Colonic mucosa (tissue), 4 donors: ENCODE measurements at places on chromosomes 1 and 21. TPM values are rescaled to one million over a fixed set of nuclear protein-coding genes. Genes with fewer than 3 reads are reported as not detected.

HAO2 gene
- total RNA-seq = not detected

AQP10 gene
- not detected for total RNA-seq

DNA sequence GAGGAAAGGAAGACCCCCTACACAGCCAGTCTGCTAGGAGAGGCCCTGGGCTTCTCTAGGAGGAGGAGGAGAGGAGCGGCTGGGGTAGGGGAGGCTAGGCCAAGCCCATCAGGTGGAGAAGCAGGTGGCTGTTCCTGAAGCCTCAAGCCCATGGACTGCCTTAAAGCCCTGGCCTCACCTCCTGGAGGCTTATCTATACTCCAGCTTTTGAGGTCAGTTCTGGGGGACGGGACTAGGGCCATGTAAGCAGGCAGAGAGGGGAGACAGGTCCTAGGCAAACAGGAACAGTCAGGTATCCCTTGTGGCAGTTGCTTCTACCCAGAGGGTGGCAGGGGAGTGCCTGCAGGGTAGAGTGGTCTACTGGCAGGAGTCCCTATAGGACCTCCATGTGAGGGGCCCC, 40.6 kb downstream of the KCNC4 start:
- H3K4me3 ChIP-seq = no peak overlapping the region
- no peak overlapping the region for H3K27ac ChIP-seq
- no peak for DNase-seq
- H3K27me3 ChIP-seq = no peaks in the 10 kb centered on the region

- no peak for DNase-seq
- H3K27me3 ChIP-seq = no peaks in the 10 kb centered on the region
- no peaks in the 10 kb centered on the region for H3K4me1 ChIP-seq
- H3K27ac ChIP-seq = no peak overlapping the region
- H3K4me3 ChIP-seq = no peak overlapping the region
Observed at GRCh38 chr1:51270751-51271150, 34.7 kb downstream of the RNF11 start.

DNA sequence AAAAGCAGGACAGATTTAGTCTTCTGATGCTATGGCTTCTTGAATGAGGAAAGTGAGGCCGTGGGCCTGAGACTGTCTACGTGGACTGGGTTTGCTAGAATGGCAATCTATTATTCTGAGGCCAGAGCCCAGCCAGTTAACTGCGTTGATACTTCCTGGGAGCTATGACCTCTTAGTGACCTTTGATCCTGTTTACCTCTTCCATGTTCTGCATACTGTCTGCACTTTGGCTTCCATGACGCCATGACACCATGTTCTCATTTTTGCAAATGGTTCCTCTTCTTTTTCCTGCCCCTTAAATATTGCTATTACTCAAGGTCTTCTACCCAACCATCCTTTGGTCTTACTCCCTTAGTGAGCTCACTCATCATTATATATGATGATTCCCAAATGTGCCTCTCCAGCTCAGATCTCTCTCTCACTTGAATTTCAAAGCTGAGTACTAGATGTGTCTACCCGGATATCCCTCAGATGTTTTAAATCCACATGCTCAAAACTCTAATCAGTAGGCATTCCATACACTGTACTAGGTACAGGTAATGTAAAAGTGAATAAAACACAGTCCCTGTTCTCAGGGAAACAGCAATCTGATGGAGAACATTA, 66.1 kb upstream of the ATP1A1 start:
- H3K27ac ChIP-seq = no peak overlapping the region
- no peak overlapping the region for H3K4me3 ChIP-seq
- DNase-seq = no peak

DNA sequence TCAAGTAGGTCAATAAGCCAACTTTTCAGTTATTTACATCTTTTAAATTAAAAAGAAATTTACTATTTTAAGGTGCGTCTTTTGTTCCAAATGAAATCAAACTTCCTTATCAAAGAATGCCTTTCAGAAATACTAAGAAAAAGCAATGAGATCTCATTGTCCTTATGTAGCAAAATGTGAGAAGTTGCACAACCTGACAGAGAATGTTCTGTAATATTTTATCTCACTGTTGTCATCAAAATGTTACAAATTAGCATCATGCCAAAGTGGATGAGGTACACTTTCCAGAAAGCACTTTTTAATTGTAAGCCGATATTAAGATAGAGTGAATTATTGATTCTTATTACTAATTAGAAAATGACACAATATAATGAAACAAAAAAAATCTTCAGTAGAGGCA, 50.4 kb downstream of the KCNT2 start:
- H3K27me3 ChIP-seq = no peaks in the 10 kb centered on the region
- H3K4me1 ChIP-seq = no peaks in the 10 kb centered on the region
- H3K36me3 ChIP-seq = no peaks in the 10 kb centered on the region
- no peak for DNase-seq
- no peak overlapping the region for H3K4me3 ChIP-seq

GRCh38 chr1:44239331-44239960, 26.2 kb downstream of the DMAP1 start:
- peaks cover 18% of the 10 kb centered on the region for H3K4me1 ChIP-seq
- no peak overlapping the region for H3K27ac ChIP-seq
- H3K4me3 ChIP-seq = no peak overlapping the region
- no peaks in the 10 kb centered on the region for H3K36me3 ChIP-seq
- no peak for DNase-seq

DNA sequence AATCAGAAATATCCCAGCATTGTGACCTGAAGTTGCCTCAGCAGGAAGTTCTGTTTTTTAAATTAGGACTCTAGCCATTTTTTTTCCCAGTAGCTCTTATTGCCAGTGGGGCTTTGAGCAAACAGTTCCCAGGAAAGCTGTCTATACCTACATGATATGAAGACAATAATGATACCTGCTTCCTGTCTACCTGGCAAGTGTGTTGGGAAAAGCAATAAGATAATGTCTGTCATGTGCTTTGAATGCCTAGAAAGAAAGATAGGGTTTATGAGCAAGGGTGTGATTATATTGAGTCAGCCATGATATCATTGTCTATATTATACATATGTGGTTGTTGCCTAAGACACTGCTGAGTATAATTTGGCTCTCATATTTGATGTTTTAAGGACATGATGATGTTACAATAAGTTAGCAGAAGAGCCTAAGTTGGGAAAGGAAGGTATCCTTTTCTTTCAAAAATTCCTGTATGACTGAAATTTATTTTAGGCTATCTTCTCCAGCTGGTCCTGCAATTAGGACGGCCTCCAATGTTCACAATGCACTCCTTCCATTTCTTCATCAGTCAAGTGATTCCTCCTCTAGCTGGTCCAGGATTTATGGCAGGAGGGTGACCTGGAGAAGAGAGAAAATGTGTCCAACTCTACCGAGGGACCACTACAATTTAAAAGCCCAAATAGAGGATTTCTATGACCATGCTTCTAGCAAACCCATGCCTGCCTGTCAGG, 99.6 kb upstream of the CDC42BPA start:
- H3K27me3 ChIP-seq = no peaks in the 10 kb centered on the region
- no peaks in the 10 kb centered on the region for H3K36me3 ChIP-seq
- DNase-seq = no peak
- no peaks in the 10 kb centered on the region for H3K4me1 ChIP-seq

GRCh38 chr1:75423136-75423535, 187.8 kb downstream of the SLC44A5 start:
- DNase-seq = no peak
- H3K36me3 ChIP-seq = no peaks in the 10 kb centered on the region
- no peak overlapping the region for H3K4me3 ChIP-seq
- no peak overlapping the region for H3K27ac ChIP-seq
- no peaks in the 10 kb centered on the region for H3K4me1 ChIP-seq

- H3K4me3 ChIP-seq = no peak overlapping the region
- no peaks in the 10 kb centered on the region for H3K36me3 ChIP-seq
- H3K27me3 ChIP-seq = no peaks in the 10 kb centered on the region
Observed at GRCh38 chr1:171389171-171389570, 75.2 kb downstream of the FMO4 start.

- H3K27me3 ChIP-seq = no peaks in the 10 kb centered on the region
- H3K27ac ChIP-seq = no peak overlapping the region
- DNase-seq = no peak
- no peaks in the 10 kb centered on the region for H3K4me1 ChIP-seq
- no peaks in the 10 kb centered on the region for H3K36me3 ChIP-seq
Observed at GRCh38 chr1:158666037-158666436, 20.5 kb downstream of the SPTA1 start.

- H3K27me3 ChIP-seq = no peaks in the 10 kb centered on the region
- no peak for DNase-seq
- H3K4me3 ChIP-seq = no peak overlapping the region
Observed at GRCh38 chr1:246121533-246121932, 385.5 kb downstream of the SMYD3 start.

DNA sequence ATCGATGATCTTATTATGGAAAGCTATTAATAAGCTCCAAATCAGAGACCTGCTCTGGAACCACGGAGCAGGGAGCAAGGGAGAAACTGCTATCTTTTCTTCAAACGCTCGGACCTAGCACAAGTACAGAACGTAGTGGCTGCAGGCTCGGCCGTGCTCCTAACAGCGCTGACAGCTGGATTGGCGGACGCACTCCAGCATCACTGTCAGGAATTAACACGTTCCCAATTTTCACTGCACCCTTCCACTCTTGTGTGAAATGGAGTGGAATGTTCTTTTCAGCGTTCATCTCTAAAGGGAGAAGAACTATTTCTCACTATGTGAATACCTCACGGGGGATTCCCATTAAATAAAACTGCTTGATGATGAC, 106.9 kb downstream of the ZNF281 start:
- H3K27ac ChIP-seq = no peak overlapping the region
- H3K4me3 ChIP-seq = peak overlapping the region; percentile 63
- no peaks in the 10 kb centered on the region for H3K36me3 ChIP-seq
- H3K27me3 ChIP-seq = no peaks in the 10 kb centered on the region
- DNase-seq = no peak

DNA sequence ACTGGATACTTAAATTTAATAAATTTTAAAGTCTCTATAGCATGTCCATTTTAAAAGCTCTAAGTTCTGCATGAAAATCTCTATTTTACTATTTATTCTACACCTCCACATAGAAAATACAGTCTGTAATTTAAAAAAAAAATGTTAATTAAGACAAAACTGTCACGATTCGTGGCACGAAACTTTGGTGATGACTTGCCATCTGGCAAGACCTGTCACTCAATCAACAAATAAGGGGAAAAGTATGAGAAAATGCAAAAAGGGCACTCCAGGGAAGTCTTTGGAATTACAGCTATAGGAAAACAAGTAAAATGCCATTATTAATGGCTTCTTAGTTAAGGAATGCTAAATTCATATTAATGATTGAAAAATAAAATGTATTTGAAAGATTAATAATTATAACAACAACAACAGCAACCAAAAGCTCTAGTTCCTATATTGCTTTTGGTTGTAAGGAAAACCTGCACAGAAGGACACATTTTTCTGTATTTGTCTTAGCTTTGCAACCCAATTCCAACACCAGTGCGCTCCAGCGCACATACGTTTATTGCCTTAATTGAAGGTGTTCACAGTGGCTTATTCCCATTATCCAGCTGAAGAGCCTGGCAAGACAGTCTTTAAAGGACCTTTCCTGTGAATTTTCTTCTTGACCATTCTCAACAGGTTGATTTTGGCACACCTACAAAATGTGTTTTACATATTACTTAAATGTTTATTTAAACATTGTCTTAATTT, 107.8 kb downstream of the PLPPR5 start:
- DNase-seq = no peak
- H3K27me3 ChIP-seq = no peaks in the 10 kb centered on the region
- H3K27ac ChIP-seq = no peak overlapping the region
- no peaks in the 10 kb centered on the region for H3K36me3 ChIP-seq
- no peak overlapping the region for H3K4me3 ChIP-seq
- H3K4me1 ChIP-seq = no peaks in the 10 kb centered on the region

DNA sequence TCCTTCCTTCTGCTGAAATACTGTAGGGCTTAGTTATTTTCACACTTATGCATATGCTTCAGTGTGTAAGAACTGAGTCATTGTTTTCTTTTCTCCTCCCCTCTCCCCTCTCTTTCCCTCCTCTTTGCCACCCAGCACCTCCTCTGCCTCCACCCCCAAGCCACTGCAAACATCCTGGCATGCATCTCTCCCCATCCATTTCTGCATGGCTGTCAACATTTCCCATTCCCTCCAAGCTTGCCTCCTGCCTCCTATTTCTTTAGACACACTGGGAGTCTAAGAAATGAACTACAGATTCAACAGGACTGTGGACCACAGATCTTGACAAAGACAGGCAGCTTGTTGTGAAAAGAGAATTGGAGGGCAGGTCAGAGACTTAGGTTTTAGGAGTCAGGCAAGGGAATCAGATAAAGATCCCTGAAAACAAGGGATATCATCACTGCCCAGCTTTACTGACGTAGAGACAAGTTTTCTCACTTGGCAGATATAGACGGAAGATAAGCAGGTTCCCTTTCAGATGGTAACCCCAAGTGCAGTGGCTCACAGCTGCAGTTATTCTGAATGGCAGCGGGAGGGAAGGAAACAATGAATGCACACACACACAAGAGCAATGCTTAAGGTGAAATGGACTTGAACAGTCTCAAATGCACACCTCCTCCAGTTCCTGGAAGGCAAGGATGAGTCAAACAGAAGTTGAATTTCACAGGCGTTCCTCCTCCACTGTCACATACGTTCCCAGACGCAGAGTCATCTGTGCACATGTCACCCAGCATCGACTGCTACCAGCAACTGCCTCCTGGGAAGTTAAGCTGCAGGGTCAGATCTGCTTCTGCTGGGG, 56.1 kb downstream of the HIVEP3 start:
- DNase-seq = no peak
- no peak overlapping the region for H3K27ac ChIP-seq
- H3K27me3 ChIP-seq = no peaks in the 10 kb centered on the region

- H3K27ac ChIP-seq = peak overlapping the region; percentile 1
- H3K4me3 ChIP-seq = no peak overlapping the region
- DNase-seq = peak; percentile 53
- H3K27me3 ChIP-seq = no peaks in the 10 kb centered on the region
Observed at GRCh38 chr1:162696286-162696862, 64.1 kb downstream of the DDR2 start.

DNA sequence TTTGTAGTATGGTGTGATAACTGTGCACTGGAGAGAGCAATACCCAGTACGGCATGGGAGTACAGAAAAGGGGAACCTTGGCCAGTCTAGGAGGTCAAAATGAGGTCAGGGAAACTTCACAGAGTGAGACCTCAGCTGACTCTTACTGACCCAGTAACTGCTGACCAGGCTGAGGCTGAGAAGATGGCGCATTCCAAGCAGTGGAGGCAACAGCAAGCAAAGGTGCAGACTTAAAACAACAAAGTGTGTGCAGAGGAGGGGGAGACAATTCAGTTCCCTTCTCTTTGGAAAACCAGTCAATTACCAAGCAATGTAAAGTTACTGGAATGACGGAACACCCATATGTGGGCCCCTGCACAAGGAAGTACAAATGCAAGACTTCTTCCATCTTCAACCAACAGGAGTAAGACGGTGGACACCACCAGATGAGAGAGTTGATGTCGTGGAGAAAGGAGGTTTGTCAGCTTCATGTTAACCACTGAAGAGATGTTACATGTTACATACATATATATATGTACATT, 54.6 kb upstream of the PRDX6 start:
- H3K27ac ChIP-seq = no peak overlapping the region
- no peak overlapping the region for H3K4me3 ChIP-seq
- DNase-seq = no peak

GRCh38 chr1:46062651-46063319, 69.6 kb downstream of the PIK3R3 start:
- no peaks in the 10 kb centered on the region for H3K27me3 ChIP-seq
- no peaks in the 10 kb centered on the region for H3K36me3 ChIP-seq
- no peak overlapping the region for H3K27ac ChIP-seq
- DNase-seq = peak; percentile 22

GRCh38 chr1:225464851-225465792, 37.3 kb upstream of the LBR start:
- no peaks in the 10 kb centered on the region for H3K27me3 ChIP-seq
- H3K4me3 ChIP-seq = no peak overlapping the region
- peaks cover 6% of the 10 kb centered on the region for H3K4me1 ChIP-seq
- H3K27ac ChIP-seq = no peak overlapping the region
- no peak for DNase-seq
